ENCODE measurements at places on chromosomes 6 and 20.

DNA sequence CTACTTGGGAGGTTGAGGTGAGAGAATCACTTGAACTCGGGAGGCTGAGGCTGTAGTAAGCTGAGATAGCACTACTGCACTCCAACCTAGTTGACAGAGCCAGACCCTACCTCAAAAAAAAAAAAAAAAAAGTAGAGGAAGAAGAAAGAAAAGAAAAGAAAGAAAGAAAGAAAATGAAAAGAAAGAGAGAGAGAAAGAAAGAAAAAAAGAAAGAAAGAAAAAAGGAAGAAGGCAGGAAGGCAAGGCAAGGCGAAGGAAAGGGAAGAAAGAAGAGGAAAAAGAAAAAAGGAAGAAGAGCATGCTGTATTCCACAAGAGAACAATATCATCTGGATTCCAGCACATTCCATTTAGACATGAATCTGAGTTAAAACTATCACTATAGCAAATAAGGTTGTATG is 3.8 kb downstream of the GCM1 start:
- DNase-seq: no peak

- DNase-seq: no peak
Observed at GRCh38 chr20:2707353-2708072, 14.9 kb downstream of the EBF4 start.

DNA sequence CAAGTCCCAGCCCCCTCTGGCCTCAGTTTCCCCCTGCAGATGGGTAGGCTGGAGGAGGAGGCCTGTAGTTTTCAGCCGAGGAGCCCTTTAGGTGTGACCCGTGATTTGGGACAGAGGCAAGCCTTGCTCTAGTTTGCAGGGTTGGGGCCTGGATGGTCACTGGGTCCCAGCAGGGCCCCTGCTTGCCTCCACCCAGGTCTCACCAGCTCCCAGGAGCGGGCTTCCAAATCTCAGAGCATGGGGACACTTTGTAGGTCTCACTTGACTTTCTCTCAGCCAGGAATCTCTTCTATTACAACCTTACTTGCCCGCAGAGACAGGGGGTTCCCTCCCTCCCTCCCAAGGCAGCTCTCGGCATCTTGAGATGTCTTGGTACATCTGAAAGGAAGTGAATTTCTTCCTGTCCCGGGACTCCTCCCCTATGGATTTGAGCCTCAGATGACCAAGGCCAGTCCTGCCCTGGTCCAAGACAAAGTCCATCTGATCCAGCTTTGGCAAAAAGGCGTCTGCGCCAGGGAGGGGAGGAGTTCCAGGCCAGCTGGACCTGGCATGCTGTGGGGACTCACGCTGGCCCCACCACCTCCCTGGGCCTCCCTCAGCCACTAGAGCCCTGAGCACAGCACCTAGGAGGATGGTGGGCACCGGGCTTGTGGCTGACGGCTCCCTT is 47.4 kb downstream of the SRC start:
- no peak for DNase-seq

DNA sequence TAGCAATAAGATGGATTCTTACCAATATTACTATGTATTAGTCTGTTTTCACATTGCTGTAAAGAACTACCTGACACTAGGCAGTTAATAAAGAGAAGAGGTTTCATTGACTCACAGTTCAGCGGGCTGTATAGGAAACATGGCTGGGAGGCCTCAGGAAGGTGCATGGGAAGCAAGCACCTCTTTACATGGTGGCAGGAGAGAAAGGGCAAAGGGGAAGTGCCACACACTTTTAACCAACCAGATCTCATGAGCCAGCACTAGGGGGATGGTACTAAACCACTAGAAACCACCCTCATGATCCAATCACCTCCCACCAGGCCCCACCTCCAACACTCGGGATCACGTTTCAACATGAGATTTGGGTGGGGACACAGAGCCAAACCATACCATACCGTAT is 40.7 kb upstream of the CCDC167 start:
- no peak for DNase-seq

GRCh38 chr20:53369871-53370270 is 223.8 kb downstream of the ZNF217 start:
- DNase-seq: no peak

GRCh38 chr6:165847407-165848085 is 184.5 kb upstream of the PDE10A start:
- DNase-seq: no peak

DNA sequence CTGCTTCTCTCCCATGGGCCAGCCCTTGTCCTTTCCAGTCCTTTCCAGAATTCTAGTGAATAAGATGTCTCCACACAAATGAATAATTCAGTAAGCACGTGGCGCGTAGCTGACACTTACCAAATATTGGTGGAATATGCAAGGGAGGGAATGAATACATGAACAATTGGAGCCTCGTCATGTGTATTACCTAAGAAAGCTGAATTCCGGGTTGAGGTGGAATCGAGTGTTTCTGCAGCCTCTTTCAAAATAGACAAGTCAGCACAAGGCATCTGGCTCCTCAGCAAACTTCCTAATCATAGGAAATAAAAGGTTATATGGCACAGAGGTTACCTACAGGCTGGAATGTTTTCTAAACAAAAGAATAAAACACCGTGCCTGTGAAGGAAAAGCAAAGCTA is 47.0 kb upstream of the NT5E start:
- DNase-seq: no peak

GRCh38 chr6:64733433-64733832 is 973.6 kb downstream of the EYS start:
- DNase-seq: no peak

GRCh38 chr20:5835871-5836270 is 85.7 kb downstream of the SHLD1 start:
- DNase-seq: no peak

GRCh38 chr20:15072316-15072715 is 734.9 kb upstream of the FLRT3 start:
- no peak for DNase-seq

DNA sequence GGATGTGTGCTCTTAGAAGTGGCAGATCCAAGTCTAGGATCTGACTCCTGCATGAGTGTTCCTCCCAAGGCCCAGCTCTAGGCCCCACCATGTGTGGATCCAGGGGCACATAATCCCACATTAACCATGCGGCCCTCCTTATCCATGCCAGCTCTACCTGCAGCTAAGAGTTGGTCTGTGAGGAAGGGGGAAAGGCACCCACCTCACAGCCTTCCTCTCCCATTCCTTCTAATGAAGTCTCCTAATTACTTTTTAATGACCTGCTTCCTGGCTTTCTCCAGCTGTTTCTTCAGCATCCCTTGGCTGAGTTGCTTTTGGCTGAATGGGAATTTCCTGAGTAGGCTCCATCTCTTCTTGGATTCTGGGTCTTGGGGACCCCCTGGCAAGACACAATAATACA is 52.2 kb downstream of the NPEPL1 start:
- no peak for DNase-seq

DNA sequence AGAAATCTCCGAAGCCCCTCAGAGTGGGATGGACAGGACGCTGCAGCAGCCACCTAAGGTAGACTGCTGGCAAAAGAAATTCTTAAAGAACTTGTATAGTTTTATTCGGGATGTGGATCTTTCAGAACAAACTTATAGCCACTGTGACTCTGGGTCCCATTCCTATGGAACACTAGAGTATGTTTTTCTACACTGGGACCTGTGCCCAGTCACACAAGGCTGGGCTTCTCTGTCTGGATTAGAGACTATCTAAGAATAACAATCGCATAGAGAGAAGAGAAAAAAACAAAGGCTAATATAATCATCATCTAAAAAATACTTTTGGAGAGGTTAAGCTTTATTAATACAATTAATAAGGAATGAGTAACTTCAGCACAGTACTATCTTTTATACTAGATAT is 28.9 kb downstream of the RMND1 start:
- no peak for DNase-seq

GRCh38 chr6:19137505-19137904 is 699.7 kb upstream of the ID4 start:
- DNase-seq: no peak

GRCh38 chr20:10635476-10636208 is 38.2 kb downstream of the JAG1 start:
- DNase-seq: no peak

GRCh38 chr6:40764726-40765125 is 177.6 kb upstream of the LRFN2 start:
- no peak for DNase-seq

- DNase-seq: no peak
Observed at GRCh38 chr6:132392270-132392646, 9.0 kb downstream of the MOXD1 start.

- DNase-seq: no peak
Observed at GRCh38 chr6:14630016-14630415, 512.4 kb downstream of the CD83 start.

GRCh38 chr6:1626481-1626880 is 16.8 kb downstream of the FOXC1 start:
- no peak for DNase-seq

DNA sequence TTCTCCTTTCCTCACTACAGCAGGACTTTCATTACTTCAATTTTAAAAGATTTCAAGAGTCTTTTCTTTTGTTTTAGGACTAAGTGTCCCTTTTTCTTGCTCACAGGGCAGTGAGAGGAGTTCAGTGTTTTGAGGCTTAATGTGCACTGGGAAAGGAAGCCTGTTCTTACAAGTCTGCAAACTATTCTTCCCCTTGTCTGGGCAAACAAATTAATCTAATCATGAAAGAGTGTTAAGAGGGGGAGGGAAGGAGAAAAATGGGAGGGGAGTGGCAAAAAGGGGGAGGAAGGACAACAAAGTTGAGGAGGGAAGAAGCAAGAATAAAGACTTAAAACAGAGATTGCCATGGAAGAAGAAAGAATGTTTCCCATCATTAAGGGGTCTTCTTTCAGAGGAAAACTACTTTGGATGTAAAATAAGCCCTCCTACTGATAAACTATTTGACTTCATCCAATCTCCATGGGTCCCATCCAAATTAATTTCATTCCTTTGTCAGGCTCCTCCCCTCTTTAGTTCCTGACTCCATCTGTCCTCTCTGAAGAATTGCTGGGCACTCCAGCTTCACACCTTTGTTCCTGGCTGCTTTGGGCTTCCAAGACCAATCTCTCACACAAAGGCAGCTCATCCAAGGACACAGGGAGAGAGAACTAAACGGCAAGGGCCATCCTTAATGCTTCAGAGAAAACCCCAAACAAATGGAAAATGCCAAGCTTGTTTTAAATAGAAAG is 244.5 kb downstream of the TPBG start:
- DNase-seq: no peak

DNA sequence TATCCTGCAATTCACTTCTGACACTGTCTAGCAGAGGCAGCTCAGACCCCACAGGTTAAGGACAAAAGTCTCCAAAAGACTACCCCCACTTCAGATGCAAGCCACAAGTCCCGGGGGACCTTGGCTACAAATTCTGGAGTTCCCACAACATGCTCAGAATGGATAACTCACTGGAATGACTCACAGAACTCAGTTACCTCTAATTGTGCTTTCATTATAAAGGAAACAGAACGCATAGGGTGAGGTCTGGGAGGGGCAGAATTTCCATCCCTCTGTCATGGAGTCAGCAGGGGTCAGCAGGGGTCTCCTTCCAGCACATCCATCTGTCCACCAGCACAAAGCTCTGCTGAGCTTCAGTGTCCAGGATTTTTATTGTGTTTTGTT is 184.2 kb downstream of the CDH4 start:
- DNase-seq: no peak

GRCh38 chr6:46706464-46706863 is 18.8 kb downstream of the TDRD6 start:
- DNase-seq: no peak

DNA sequence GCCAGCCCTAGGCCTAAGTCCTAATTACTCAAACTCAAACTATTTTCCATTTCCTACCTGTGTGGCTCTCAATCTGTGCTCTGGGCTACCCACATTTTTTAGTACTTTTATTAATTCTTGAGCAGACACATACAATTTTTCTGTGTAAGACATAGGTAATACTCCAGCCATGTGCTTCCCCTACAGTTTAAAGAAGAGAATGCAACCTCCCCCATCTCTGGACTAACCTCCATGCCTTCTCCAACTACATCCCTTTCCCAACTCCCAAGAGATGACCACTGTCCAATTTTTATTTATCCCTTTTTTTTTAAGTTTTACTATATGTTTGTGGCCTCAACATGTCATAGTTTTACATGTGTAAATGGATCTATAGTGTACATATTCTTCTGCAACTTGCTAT is 5.8 kb downstream of the HMGN4 start:
- DNase-seq: no peak
